NCI-H187 (cell line): ENCODE measurements at places on chromosomes 6 and 20.

- DNase-seq, result no peak
Observed at GRCh38 chr20:58515233-58516212, at the start of gene APCDD1L. Gene APCDD1L (minus strand): TSS chr20:58515399. CDS start chr20:58514707, 692 bp downstream.

DNA sequence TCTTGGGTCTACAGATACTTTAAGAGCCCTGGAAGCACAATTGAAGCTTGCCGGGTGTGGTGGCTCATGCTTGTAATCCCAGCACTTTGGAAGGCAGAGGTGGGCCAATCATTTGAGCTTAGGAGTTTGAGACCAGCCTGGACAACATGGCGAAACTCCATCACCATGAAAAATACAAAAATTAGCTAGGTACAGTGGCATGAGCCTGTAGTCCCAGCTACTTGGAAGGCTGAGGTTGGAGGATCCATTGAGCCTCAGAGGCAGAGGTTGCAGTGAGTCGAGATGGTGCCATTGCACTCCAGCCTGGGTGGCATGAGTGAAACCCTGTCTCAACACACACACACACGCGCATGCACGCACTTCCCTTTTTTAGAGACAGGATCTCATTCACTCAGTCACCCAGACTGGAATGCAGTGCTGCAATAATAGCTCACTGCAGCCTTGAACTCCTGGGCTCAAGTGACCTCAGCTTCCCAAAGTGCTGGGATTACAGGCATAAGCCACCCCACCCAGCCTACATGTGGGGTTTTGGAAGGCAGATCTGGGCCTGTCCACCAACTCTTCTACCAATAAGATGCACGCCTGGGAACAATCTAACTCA lies 182.5 kb upstream of the JARID2 start:
- DNase-seq, result no peak

DNA sequence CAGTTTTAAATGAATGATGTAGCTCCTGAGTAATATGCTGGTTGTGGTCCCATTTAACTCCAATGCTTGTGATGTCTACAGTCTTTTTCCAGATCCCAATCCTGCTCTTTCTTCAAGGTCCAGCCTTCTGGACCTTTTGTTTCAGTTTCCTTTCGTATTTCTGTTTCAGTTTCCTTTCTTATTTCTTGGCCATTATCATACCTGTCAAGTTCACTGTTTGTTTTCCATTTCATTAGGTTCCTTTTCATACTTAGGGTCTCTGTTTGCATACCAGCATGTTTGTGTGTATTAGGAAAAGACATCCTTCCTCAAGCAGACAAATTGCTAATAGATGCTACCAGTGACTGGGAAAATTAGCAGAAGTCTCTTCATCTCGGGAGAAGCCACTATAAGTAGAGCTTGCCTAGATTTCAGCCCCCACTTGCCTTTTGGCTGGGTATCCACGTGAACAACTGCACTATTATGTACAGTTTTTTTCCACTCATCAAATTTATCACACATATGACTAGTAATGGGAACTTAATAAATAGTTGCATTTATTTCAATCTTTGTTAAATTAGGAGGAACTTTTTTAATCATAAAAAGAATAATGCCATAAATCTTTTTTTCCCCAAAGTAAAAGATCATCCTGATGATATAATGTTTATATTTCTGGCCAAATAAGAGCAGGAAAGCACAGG lies 583.4 kb downstream of the BCKDHB start:
- no peak for DNase-seq

DNA sequence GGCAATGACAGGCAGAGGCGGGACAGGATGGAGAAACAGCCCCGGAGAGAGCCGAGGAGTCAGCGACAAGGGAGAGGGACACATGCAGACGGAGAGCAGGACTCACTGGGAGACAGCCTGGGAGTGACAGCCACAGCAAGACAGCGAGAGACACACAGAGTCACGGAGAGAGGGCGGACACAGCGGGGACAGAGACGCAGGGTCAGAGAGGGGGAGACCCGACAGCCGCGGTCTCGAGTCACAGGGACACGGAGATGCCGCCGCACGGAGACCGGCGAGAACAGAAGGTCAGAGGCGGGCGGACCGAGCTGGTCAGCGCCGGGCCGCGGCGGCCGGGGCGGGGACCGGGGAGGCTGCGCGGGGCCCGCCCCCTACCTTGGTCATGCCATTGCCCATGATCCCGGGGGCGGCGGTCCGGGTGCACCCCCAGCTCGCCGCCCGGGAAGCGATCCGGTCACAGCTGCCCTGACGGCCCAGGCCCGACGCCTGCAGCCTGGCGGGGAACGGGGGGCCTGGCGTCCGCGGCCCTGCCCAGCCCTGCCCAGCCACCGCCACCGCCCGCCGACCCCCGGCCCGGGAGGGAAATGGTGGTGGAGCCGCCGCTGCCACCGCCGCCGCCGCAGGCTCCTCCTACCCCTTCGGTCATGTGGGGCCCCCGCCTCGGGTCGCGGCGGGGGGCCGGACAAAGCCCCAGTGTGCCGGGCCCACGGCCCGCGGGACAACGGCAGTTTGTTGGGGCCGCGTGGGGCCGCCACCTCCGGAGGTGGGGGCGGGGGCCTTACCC lies at the start of the genes DUSP15 and TTLL9:
Gene DUSP15 (minus strand): TSS at position 586 of the 784 bp plus-strand sequence. CDS start 190 bp downstream, at position 396.
Gene TTLL9 (plus strand): TSS at position 693 of the 784 bp plus-strand sequence. CDS start 493 bp downstream, outside the sequence.
- DNase-seq, result no peak

DNA sequence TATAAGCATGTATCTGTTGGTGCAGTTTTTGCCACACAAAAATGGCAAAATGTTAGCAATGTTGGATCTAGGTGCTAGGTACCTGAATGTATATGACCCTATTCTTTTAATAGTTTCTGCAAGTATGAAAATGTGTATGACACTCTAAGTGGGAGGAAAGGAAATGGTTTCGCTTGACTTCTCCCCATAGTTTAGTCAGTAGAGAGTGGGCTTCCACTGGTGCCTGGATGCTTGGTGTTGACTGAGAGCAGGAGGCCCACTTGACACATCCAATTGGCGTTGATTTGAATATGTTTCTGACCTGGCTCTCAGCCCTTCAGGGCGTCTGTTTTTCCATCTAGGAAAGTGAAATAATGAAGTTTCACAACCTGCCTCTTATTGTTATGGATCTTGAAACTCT lies 41.8 kb upstream of the GABRR1 start:
- DNase-seq, result no peak

DNA sequence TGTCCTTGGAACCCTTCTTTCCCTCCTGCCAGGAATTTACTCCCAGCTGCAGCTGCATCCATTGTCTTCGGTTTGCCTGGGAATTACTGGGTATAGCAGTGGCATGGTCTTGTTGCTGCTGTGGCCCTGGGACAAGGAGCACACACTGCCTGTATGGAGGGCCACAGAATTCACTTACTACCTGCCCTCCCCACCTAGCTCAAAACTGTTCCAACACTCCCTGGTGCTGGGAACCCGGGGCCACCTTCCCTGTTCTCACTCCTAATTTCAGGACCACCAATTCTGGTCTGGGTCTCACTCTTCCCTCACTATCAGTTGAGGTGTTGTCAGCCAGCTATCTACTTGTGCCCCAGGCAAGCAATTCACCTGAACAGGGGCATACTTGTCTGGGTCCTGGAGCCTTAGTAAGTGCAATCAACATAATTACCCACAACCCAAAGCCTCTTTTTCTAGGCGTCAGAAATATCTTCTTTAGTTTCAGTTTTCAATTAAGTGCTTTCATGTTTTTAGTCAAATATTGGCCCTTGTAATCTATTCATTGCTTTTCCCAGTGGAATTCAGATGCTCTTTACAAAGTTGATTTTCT lies 47.2 kb downstream of the METTL24 start:
- no peak for DNase-seq

- DNase-seq, result no peak
Observed at GRCh38 chr6:45084257-45084656, 243.9 kb upstream of the RUNX2 start.

GRCh38 chr6:135226537-135226936 lies 45.4 kb downstream of the MYB start:
- no peak for DNase-seq
